Calu3 (cell line): ENCODE measurements at places on chromosomes 6 and 20. TPM values are rescaled to one million over a fixed set of nuclear protein-coding genes. Genes with fewer than 3 reads are reported as not detected.

DNA sequence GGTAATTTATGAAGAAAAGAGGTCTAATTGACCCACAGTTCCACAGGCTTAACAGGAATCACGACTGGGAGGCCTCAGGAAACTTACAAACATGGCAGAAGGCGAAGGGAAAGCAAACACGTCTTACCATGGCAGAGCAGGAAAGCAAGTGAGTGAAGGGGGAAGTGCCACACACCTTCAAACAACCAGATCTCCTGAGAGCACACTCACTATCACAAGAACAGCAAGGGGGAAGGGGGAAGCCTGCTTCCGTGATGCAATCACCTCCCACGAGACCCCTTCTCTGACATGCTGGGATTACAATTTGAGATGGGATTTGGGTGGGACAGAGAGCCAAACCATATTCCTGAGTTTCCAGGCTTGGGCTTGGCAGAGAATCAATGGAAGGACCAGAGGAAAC, 124.1 kb upstream of the RAB32 start:
- DNase-seq, result no peak

DNA sequence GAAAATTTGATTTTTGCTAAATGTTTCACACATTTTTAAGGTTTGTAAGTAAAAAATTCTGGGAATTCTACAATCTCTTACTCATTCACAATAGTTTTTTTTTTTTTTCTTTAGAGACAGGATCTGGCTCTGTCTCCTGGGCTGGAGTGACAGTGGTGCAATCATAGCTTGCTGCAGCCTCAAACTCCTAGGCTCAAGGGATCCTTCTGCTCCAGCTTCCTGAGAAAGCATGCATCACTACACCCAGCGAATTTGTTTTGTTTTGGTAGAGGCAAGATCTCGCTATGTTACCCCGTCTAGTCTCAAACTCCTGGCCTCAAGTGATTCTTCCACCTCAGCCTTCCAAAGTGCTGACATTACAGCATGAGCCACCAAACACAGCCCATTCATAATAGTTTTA, 232.8 kb downstream of the GJA1 start:
- DNase-seq, result no peak

- no peak for DNase-seq
Observed at GRCh38 chr6:77416839-77417238, 46.5 kb downstream of the HTR1B start.

DNA sequence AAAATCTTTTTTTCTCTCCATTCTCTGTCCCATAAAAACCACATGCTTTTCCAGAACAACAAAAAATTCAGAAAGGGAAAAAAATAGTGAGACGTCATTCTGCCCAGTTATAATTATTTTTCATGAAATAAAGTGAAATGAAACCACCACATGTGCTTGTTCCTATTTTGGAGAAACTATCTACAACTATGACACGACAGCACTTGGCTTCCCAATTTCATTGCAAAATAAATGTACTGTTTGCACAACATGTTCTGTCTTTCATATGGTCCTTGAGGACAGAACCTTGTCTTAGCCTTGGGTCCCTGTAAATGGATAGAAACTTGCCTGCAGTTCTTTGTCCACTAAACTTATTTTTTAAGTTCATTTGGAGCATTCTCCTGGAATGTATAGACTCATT, 5.6 kb upstream of the MAN1A1 start:
- DNase-seq, result no peak

GRCh38 chr20:16455324-16455723, 117.9 kb downstream of the KIF16B start:
- DNase-seq, result no peak

GRCh38 chr20:5882166-5882565, 68.2 kb downstream of the TRMT6 start:
- no peak for DNase-seq

The CCN6 gene
- not detected in 2 replicates for total RNA-seq

- DNase-seq, result no peak
Observed at GRCh38 chr6:12537389-12537788, 179.2 kb upstream of the PHACTR1 start.

- no peak for DNase-seq
Observed at GRCh38 chr6:152651986-152652385, 14.8 kb upstream of the SYNE1 start.

The GNMT gene
- 0.45 TPM in 1 of 2 replicates, not detected in the other for total RNA-seq

GRCh38 chr6:116329156-116329555, 41.6 kb upstream of the DSE start:
- DNase-seq, result no peak

The ABHD16A gene
- total RNA-seq, result 89.9 and 99.1 TPM in 2 replicates

DNA sequence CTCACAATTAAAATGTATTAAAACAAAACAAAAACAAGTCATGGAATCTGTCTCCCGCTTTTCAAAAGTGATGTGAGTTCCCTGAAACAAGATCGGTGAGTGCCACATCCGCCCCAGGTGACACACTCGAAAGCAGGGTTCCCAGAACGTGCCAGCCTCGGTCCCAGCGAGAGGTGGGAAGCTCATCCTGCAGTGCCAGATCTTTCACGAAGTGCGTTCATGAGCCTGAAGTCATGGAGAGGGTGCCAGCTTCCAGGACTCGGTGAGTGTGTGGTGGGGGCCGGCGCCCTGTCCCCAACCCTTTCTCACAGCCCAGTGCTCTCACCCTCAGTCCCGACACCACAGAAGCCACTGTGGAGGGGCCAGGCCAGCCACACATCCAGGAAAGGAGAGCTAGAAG, 127.4 kb downstream of the WDR27 start:
- no peak for DNase-seq

The SMLR1 gene
- not detected in 2 replicates for total RNA-seq

- DNase-seq, result no peak
Observed at GRCh38 chr6:107103082-107103481, 12.2 kb downstream of the BEND3 start.

GRCh38 chr6:88810089-88810488, 153.3 kb downstream of the RNGTT start:
- no peak for DNase-seq

The NR2E1 gene
- not detected in 2 replicates for total RNA-seq

- DNase-seq, result no peak
Observed at GRCh38 chr6:74735304-74735703, 470.5 kb downstream of the COL12A1 start.

The CFB gene
- 944 and 1,205 TPM in 2 replicates for total RNA-seq

DNA sequence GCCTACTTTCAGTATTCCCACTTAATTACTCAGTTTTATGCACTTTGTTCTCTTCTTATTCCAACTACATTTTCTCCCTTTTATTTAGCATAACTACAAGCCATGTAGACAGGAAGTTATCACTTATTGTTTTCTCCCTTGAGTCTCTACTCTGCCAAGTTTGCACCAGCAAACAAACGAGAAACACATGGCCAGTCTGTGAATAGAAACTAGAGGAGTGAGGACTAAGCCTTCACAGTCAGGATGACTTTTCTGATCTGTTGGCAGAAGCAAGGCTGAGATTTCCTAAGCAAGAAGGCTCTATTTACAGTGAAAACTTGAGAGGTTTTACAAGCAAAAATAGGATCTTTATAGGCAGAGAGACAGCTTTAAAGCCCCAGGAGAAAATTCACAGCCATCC, 69.8 kb upstream of the TINAG start:
- DNase-seq, result no peak

- no peak for DNase-seq
Observed at GRCh38 chr6:13729891-13730290, 18.3 kb upstream of the RANBP9 start.

GRCh38 chr6:3412779-3413500, 43.9 kb downstream of the SLC22A23 start:
- no peak for DNase-seq

- no peak for DNase-seq
Observed at GRCh38 chr20:10758446-10758845, 84.6 kb upstream of the JAG1 start.

- DNase-seq, result no peak
Observed at GRCh38 chr20:44866703-44867335, 18.7 kb upstream of the YWHAB start.

- DNase-seq, result no peak
Observed at GRCh38 chr6:4124351-4124750, 11.0 kb downstream of the ECI2 start.
